ENCODE measurements at places on chromosomes 3 and 15.
A peak's percentile ranks its signal among the peaks of the same experiment; 100 is the strongest.

DNA sequence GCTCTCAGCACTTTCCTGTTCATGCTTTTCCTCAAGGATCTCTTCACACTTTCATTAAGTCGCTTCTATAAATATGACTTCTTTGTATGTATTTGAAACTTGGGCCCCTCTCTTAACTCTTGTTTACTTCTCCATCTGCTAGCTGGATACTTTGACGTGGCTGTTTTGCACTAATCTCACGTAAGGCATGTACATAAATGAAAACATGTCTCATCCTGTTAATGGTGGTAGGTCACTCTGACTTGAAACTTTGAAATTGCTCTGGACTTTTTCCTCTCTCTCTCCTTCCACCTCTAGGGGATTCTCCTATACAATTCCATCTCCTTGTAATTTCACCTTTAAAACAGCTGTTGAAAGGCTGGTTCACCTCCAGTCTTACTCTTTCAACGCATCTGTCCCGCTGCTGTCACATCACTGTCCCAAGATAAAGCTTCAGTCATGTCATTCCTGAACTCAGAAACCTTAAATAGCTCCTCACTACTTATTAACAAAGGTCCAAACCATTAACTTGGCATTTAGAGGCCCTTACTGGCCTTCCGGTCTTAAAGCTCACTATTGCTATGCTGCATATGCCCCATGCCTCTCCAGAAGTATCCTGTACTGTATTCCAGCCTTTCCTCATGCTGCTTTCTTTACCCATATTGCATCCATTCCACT is 1.2 kb downstream of the BLOC1S6 start:
- DNase-seq: no peak

GRCh38 chr15:48823237-48823636 is 12.4 kb upstream of the CEP152 start:
- no peak for DNase-seq

DNA sequence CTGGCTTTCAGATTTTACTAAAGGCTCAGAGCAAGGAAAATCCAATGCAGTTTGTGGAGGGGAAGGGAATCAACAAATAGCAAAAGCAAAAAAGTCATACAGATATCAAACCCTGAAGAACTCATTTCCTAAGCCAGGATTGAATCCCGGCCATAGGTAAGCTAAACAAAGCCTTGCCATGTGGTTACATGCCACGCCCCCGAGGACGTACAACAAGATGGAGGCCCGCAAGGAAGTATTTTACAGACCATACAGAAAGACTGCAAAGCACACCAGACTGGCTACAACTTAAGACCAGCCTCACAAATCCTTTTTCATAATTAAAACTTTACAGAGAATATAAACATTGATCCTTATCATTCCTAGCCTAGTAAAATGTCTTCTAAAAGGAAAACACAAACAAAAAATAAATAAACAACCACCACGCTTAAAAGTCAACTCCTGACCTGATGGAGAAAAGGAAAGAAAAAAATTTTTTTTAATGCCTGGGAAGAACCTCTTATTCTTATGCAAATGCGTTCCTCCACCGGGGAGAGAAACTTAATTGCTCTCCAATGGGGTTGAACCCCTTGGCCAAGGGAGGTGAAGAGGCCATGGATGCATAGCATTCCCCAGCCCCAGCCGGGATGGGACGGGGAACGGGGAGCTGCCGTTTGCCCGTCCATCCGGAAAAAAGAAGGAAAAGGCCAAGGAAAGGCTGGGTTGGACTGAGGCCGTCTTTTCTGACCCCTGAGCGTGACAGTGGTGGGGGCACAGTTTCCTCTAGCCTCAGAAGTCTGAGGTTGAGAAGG is 39.3 kb downstream of the IL1RAP start:
- DNase-seq: no peak

DNA sequence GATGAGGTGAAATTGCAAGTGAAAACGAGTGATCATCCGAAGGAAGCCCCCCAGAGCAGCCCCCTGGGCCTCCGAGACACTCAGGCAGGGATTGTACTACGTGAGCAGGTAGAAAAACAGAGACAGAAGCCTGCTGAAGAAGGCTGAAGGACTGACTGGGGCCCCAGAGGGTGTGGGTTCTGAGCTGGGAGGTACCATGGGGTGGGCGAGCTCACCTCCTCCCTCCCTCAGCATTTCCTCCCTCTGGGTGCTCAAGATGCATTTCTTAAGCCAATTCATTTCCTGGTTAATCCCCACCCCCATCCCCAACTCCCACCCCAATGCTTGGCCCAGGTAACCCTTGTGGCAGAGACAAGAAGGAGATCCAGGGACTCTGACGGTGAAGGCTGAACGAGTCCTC is 108.7 kb downstream of the BDH1 start:
- DNase-seq: no peak

DNA sequence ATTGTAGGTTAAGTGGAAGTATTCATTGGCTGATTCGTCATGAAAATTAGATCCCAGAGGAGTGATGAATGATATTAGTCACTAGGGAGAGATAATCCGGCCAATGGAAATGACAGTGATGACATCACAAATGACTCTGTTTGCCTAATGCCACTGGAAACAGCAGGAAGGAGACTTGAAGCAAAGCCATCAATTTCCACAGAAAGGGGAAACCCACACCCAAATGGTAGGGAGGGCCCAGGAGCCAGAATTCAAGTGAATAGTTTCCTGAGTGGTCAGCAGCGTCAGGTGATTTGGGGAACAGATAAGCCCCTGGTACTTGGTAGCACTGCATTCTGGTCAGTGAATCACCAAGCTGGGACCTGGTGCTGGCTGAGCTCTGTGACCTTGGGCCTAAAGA is 3.3 kb upstream of the ADAMTS9 start:
- peak; percentile 87 for DNase-seq

DNA sequence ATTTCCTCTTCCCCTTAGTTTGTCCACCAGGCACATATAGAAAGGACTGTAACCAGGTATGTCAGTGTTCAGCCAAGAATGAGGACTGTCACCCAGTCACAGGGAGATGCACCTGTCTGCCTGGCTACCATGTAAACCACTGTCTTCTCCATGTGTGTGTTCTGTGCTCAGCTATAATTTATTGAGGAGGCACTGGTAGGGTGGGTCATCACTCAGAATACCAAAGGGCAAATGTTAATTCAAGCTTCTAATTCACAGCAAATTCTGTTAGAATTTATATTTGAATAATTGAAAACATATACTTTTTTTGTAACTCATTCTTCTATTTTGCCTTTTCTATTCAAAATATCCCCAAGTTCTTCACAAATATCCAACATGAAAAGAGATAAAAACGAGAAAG is 780.4 kb downstream of the MECOM start:
- no peak for DNase-seq

- no peak for DNase-seq
Measured at GRCh38 chr15:50064673-50065072, 54.4 kb downstream of the ATP8B4 start.

DNA sequence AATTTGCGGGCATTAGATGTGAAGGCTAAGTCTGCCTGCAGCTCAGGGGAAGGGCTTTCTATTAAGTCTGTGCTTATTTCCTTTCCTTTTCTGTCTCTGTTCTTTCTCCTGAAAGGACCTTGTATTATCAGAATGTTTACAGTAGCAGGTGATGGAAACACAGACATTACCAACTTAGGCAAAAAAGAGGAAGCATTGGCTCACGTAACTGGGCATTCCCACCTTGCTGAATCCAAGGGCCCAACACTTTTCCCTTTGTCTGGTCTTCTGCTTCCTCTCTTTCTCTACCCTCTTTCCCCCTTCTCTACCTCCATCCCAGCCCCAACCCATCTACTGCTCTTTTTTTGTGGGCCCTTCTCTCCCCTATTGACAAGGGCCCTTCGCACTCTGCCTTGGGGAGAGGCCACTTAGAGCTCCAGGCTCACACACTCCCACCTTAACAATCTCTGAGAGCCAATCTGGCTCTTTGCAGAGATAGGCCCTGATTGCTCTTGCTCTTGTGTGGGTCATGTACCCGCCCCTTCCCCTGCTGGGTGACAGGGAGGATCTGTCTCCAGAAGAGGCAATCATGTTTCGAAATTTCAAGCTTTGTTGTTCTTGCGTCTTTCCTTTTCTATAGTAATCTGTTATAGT is 35.0 kb downstream of the ACAA1 start:
- no peak for DNase-seq

DNA sequence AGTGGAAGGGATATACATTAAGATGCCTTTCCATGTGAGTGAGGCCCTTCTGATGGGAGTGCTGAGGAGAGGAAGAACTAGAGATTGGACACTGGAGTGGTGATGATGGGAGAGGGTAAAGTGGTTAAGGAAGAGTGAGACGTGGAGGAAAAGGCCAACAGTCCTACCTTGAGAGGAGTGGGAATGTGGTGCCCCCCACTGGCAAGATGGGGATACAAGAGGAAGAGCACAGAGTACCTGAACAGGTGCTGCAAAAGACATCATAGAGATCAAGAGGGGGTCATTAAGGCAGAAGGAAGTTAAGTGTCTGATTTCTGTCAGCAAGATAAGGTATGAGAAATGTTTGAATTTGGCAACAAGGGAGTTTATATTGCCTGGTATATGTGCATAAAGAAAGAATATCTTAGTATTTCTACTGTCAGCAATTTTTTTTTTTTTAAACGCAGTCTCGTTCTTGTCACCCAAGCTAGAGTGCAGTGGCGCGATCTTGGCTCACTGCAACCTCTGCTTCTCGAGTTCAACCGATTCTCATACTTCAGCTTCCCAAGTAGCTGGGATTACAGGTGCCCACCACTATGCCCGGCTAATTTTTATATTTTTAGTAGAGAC is 34.0 kb downstream of the ARIH2 start:
- DNase-seq: no peak

DNA sequence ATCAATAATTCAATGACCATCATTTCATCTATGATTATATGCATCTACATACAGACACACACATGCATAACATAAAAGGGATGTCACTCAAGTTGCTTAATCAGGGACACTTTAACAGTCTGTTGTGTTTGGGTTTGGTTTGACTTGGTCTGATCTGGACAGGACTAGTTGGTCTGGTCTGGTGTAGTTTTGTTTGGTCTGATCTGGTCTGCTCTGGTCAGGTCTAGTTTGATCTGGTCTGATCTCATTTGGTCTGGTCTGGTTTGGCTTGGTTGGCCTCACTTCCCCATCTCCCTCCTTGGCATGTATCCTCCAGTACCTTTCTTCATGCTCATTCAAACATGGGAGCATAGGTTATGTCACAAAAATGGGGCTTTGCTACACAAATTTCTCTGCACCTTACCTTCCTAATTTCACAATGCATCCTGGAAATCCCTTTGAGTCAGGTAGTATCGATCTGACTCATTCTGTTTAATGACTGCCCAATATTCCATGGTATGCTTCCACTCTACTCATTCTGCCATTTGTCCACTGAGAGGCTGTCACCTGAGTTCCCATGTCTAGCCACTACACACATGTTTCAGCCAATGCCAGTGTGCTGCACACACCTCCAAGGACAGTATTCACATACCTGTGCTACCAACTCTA is 73.0 kb upstream of the TPM1 start:
- no peak for DNase-seq

GRCh38 chr3:99066863-99067262 is 165.4 kb upstream of the DCBLD2 start:
- no peak for DNase-seq

- no peak for DNase-seq
Measured at GRCh38 chr3:45164056-45164455, 17.9 kb upstream of the CDCP1 start.

GRCh38 chr3:187750006-187750512 is 4.8 kb upstream of the BCL6 start:
- DNase-seq: no peak

Measured in A172 (cell line).